ENCODE measurements at places on chromosomes 16 and 17.

DNA sequence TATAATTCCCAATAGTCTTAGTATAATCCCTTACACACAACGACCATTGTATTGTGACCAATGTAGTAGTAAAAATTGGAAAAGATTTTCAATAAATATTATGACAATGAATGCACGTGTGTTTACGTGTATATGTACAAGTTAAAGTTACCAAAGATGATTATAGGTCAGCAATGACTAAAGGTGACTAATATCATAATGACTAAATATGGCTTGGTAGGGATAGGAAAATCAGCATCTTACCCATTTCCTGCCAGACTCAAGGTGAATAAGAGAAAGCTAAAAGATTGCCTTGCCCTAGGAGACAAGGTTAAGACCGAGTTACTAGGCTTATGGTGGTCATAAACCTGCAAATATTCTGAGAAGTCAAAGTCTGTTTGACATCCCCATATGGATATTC lies 34.4 kb downstream of the CPD start:
- H3K4me1 ChIP-seq: peaks cover 11% of the 10 kb centered on the region
- no peak for DNase-seq
- H3K4me3 ChIP-seq: no peak overlapping the region
- H3K36me3 ChIP-seq: no peaks in the 10 kb centered on the region
- no peak overlapping the region for H3K27ac ChIP-seq
- H3K27me3 ChIP-seq: no peaks in the 10 kb centered on the region

DNA sequence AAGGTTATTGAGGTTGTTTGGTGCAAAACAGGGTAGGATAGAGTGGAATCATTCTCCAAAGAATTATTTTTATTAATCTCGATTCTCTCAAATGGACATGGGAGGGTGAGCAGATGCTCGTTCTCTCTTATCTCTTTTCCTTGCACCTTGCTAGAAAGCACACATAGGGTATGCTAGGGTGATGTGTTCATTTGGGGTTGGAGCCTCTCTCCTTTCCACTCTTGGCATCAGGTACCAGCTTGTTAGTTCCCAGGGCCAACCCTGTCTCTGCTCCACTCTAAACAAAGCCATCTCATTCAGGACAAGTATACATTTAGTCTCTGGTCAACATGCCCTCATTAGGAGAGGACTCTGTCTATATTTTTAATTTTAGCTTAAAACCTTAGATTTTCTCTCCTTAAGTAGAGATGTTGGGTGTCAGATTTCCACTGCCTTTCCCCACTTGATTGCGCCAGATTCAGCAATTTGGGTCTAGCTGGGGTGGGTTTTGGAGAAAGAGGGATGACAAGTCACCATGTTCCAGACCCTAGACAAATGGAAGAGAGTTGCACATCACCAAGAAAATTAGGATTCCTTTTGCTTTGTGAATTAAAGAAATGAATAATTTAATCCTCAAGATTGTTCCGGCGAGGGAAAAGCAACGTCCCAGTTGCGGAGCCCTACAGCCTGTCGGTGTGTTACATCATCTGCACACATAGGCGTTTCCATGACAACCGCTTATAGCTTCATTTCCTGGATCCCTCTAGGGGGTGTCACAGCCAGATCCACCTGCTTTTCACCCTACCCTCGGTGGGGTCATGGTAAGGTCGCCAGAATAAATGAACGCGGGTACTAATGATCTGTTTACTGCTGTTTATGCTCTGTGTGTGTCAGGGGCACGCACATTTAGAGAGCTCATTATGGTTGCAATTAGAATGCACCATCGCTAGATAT lies 41.6 kb downstream of the SNX11 start:
- peaks cover 4% of the 10 kb centered on the region for H3K27me3 ChIP-seq
- no peaks in the 10 kb centered on the region for H3K36me3 ChIP-seq
- DNase-seq: no peak
- H3K4me3 ChIP-seq: no peak overlapping the region
- H3K4me1 ChIP-seq: no peaks in the 10 kb centered on the region
- H3K27ac ChIP-seq: no peak overlapping the region

DNA sequence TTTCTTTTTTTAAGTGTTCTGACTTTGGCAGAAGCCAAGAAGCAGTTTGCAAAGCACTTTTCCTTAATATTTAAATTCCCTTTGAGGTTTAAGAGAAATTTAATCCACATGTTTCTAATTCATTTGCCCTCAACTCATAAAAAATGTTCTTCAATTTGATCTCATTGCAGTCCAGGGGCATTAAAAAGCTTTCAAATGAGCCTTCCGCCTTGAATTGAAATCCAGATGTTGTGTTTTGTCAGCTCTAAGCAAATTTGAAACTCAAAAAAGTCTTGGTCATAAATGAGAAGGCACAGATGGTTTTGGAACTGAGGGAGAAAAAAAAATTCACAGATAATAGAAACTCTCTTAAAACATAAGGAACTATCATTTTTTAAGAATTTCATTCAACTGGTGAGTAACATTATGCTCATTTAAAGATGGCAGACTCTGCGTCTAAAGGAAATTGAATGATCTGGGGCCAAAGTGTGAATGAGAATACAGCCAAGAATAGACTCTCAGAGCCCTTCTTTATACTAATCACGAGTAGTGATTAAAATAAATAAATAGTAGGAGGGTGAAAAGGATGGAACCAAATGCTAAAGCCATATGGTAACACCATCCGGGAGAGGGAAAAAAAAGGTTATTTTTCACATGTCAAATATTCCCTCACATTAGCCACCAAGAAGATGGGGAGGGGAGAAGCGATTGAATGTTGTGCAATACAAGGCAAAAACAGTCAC lies 1304.7 kb downstream of the CDH8 start:
- H3K27ac ChIP-seq: no peak overlapping the region
- no peak for DNase-seq
- H3K27me3 ChIP-seq: no peaks in the 10 kb centered on the region
- H3K4me1 ChIP-seq: no peaks in the 10 kb centered on the region

GRCh38 chr16:311725-312124 lies 28.8 kb downstream of the PDIA2 start:
- DNase-seq: no peak
- H3K27ac ChIP-seq: no peak overlapping the region
- no peak overlapping the region for H3K4me3 ChIP-seq
- H3K36me3 ChIP-seq: peaks cover 18% of the 10 kb centered on the region

- no peaks in the 10 kb centered on the region for H3K36me3 ChIP-seq
- H3K4me1 ChIP-seq: peaks cover 13% of the 10 kb centered on the region
- peak overlapping the region; percentile 82 for H3K4me3 ChIP-seq
- peak overlapping the region; percentile 64 for H3K27ac ChIP-seq
- no peak for DNase-seq
Measured at GRCh38 chr17:1629504-1630310, 1.1 kb upstream of the SLC43A2 start.

- no peak overlapping the region for H3K4me3 ChIP-seq
- no peak for DNase-seq
- H3K27ac ChIP-seq: no peak overlapping the region
- H3K36me3 ChIP-seq: no peaks in the 10 kb centered on the region
- H3K4me1 ChIP-seq: peaks cover 35% of the 10 kb centered on the region
Measured at GRCh38 chr17:17097763-17098345, 55.6 kb downstream of the MPRIP start.

DNA sequence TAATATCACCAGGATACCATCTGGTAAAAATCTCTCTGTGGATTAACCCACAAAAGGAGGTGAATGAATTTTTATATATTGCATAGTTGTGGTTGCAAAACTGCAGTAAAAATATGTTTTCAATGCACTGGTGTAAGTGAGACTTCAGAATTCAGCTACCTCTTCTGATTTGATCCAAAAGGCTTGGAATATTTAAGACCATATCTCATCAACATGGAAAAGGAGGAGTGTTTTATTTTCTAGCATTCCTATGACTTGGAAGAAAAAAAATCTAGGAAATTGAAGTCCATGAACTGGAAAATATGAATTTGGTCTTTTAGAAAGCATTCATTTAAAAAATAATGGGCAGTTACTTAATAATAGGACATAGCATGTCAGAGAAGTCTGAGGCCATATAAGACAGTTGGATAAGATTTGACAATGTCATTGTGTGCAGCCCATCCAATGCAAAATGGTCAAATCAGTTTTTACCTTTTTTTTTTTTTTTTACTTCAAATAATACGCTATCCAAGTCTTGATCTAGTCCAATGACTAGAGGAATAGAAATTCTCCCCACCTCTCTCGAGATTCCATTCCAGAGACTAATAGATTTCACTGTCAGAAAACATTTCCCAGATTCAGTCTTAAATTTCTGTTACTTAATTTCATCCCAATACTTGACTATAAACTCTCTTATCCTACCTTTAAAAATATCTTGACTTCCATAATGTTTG lies 364.9 kb upstream of the PMFBP1 start:
- H3K27me3 ChIP-seq: no peaks in the 10 kb centered on the region
- no peak for DNase-seq
- H3K27ac ChIP-seq: no peak overlapping the region

DNA sequence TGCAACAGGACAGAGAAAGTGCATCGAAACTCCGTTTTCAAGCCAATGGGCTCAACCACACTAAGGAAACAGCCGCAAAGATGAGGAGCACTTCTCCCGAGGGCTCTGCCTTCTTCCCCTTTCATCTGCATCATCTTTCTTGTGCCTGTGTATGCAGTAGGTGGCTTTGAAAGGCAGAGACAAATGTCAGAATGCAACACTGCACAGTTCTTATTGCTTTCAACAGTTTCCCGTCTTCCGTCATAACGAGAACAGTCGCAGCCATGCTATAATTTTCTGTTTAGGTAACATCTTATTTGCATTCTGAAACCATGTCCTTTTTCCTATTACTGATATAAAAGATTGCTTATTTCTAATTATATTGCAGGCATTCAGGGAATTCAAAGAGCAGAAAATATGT lies 205.2 kb downstream of the SLC39A11 start:
- no peaks in the 10 kb centered on the region for H3K27me3 ChIP-seq
- H3K4me3 ChIP-seq: no peak overlapping the region
- DNase-seq: no peak

DNA sequence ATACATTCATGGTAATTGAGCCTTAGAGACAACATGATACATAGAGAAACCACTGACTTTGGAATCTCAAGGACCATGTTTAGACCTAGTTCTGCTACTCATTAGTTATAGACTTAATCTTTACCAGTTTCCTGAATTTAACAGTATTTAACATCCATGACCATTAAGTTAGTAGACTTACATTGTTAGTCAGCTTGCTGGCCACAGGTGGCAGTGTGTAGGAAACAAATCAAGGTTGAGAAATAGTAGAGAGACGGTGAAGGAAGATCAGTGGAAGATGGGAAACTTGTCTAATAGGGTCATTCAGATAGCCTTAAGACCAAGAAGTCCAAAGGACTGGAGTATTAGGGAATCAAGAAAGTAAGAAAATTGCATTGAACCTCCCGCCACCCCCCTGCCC lies 31.0 kb downstream of the OMG start:
- H3K4me3 ChIP-seq: no peak overlapping the region
- H3K4me1 ChIP-seq: peaks cover 28% of the 10 kb centered on the region
- no peaks in the 10 kb centered on the region for H3K27me3 ChIP-seq
- peaks cover 4% of the 10 kb centered on the region for H3K36me3 ChIP-seq

- H3K4me1 ChIP-seq: no peaks in the 10 kb centered on the region
- no peak for DNase-seq
- no peak overlapping the region for H3K4me3 ChIP-seq
- no peaks in the 10 kb centered on the region for H3K27me3 ChIP-seq
Measured at GRCh38 chr17:72631568-72631948, 460.9 kb downstream of the SLC39A11 start.

DNA sequence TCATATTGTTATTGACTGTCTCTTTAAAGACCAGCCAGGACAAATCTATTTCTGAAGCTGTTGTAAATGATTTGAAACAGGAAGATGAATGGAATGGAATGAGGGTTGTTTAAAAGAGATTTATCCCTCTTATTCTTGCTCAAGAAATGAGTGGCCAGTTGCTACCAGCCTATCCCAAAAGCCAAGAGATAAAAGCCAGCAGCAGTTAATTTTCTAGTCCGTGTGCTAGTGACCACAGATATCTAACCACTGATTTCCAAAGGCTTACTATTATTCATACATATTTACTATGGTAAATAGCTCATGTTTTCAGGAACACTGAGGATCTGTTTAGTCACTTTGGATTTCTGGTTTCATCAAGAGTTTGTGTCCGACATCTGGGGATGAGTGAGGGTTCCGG lies 105.7 kb downstream of the CDH13 start:
- H3K4me1 ChIP-seq: peaks cover 44% of the 10 kb centered on the region
- peaks cover 8% of the 10 kb centered on the region for H3K36me3 ChIP-seq
- no peak overlapping the region for H3K4me3 ChIP-seq
- no peaks in the 10 kb centered on the region for H3K27me3 ChIP-seq
- no peak overlapping the region for H3K27ac ChIP-seq
- no peak for DNase-seq

DNA sequence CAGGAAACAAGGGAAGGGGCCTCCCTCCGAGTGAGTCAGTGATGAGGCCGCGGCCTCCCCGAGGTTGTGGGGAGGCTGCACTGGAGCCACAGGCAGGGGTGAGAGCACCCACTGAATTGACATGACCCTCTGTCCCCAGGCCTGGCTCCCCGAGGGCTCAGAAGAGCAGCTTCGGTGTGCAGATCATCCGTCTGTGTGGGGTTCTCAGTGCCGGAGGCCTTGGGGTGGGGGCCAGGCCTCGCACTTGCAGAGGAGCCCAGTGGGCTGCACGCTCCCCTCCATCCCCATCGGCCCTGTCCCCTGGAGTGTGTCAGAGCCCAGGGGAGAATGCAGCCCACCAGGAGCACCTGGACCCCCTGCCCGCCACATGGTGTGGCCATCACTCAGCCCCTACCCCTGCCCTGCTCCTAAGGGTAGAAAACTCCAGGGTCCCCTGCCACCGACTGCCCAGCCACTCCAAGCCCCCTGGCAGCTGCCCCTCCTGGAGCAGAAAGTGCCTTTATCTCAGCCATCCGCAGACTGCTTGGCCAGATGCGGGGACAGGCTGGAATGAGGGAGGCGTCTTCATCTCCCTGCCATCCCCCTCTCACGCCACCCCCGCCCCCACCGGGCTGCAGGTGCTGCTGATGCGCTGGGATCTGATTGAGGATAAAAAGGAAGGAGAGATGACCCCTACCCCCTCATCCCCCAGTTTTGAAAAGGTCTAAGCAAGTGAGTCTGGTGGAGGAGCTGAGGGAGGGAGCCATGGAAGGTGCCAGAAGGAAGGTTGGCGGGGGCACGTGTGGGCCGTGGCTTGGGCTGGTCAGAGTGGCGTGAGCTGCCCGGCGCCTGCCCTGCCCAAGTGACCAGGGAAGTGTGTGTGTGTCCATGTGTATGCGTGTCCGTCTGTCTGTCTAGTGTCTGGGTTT lies 358.3 kb downstream of the SEC14L1 start:
- H3K36me3 ChIP-seq: peaks cover 36% of the 10 kb centered on the region
- no peaks in the 10 kb centered on the region for H3K4me1 ChIP-seq

DNA sequence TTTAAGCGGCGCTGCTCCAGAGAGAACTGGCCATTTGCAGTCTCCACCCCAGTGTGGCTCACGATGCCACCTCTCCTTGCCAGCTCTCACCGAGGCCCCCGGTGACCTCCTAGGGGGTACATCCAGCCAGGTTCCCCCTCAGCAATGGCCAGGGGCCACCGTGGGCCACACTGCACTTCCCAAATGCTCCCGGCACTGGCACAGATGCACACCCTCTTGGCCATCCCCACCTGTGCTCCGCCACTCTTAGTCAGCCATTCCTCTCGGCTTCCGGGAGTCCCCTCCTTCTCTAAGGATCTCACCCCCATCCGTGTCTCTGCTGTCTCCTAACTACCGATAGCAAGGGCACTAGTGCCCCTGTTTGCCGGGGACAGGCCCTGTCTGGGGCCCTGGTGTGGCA lies 25.8 kb downstream of the MLYCD start:
- H3K36me3 ChIP-seq: peaks cover 3% of the 10 kb centered on the region
- no peak overlapping the region for H3K27ac ChIP-seq
- no peak overlapping the region for H3K4me3 ChIP-seq
- H3K27me3 ChIP-seq: no peaks in the 10 kb centered on the region
- DNase-seq: no peak

GRCh38 chr17:31060791-31061550 lies 33.8 kb upstream of the NF1 start:
- no peaks in the 10 kb centered on the region for H3K36me3 ChIP-seq
- H3K4me1 ChIP-seq: no peaks in the 10 kb centered on the region
- no peak overlapping the region for H3K27ac ChIP-seq
- no peaks in the 10 kb centered on the region for H3K27me3 ChIP-seq
- no peak for DNase-seq
- no peak overlapping the region for H3K4me3 ChIP-seq

Measured in thoracic aorta (tissue), 2 donors.